ENCODE measurements at places on chromosomes 13 and 19.
A peak's percentile ranks its signal among the peaks of the same experiment; 100 is the strongest.

DNA sequence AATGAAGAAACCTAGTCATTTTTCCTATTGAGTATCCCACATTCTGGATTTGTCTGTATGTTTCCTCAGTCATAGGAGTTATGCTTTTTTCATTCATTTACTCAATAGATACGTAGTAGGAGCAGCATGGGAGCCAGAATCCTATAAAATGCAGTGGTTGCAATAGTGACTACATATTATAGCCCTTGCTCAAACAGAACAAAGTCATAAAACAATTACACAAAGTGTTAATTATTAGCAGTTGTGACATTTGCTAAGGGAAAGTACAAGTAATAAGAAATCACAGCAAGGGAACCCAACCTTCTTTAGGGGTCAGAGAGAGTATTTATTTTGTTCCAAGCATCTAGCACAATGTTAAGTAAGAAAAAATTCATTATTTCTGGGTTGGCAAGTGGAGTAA, 27.7 kb upstream of the POU4F1 start:
- DNase-seq = no peak

DNA sequence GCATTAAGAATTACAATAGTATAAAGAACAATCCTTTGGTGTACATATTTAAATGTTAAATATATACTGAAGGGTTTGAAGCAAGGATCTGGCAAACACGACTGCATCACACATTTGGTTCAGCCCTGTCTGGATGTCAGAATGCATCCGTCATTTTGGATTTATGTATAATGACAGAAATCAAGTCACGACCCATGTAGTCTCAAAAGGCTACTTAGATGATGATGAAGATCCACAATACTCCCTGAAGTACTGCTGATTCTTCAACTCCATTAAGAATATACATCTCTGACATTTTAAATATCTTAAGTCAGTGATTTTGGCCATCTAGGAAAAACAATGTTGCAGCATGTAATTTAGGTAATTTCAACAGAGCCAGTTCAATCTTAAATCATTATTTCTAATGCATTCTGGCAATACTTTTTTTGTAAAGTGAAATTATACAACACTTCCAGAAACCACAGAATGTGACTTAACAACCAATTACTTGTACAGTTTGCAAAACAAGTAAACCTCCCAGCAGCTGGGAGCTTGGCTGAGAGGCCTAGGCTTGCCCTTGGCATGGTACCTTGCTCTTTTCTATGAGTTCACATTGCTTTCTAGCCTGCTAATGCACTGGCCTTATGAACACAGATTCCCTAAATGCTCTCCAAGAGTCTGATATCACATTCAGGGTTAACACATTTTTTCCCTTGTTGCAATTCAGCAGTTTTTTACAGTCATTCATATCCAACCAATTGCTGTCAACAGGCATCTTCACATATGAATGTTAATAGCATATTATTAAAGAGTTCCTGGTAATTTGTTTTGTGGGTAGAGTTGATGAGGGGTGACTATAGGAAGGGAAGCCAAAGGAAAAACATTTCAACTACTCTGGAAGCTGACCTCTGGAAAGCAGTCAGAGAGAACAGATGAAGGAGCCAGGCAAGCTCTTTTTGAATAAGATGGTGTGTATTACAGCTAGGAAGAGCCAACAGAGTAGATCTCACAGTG, 175.2 kb downstream of the ENOX1 start:
- no peak for DNase-seq

DNA sequence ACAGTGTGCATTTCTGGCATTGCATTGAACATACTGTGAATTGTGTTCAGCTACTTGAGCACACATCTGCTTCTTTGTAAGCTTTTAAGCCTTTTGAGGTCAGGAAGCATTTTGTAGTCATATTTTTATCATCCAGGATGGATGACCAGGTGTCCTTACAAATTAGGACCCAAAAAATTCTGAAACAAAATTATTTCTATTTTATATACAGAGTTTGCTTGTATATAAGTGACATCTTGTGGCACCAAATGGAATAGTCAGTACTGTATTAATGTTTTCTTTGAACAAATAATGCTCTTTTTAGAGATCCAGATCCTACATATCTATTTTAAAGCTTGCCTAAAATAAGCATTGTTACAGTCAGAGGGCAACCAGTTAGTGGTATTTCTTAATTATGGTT, 9.5 kb upstream of the SUPT20H start:
- DNase-seq = no peak

- DNase-seq = peak; percentile 74
Measured at GRCh38 chr19:45638930-45639729, at the start of gene EML2. Gene EML2, minus strand, starts transcription at chr19:45639397. Its CDS starts 21 bp downstream, at chr19:45639376.

- DNase-seq = peak; percentile 91
Measured at GRCh38 chr19:10105509-10106099, 558 bp upstream of the PPAN start.

- no peak for DNase-seq
Measured at GRCh38 chr13:63396746-63397145, 1981.1 kb upstream of the PCDH20 start.

GRCh38 chr19:29680447-29680846, 15.2 kb downstream of the PLEKHF1 start:
- DNase-seq = peak; percentile 90

- no peak for DNase-seq
Measured at GRCh38 chr13:21997726-21998125, 326.9 kb downstream of the FGF9 start.

GRCh38 chr19:17741456-17741855, 9.8 kb upstream of the FCHO1 start:
- DNase-seq = no peak

DNA sequence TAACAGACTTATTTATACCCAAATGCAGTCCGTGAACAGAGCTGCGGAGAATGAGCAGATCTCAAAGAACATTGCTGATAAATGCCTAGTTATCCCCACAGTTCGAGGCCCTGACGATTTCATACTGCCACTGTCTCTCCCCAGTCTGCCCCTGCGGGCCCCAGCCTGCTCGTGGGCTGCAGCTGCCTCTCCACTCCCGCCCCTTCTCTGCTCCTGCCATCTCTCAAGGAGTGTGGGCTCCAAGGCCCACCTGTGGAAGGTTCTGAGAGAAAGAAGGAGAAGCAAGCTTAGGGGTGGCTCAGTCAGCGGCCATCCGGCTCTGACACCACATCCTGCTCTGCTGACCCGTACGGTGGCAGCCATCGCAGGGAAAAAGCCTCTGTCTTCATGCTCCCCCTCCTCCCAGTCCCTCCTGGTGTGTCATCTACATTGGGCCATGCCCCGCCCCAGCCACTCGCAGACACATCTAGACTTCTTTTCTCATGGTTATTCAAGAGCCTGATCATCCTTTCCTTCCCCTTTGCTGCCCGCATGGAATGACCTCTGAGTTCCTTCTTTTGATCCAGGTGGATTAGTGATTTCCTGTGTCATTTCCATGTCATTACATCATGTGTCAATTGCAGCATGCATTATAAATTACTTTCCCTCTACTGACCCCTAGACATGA, 52.0 kb downstream of the EPS15L1 start:
- no peak for DNase-seq

DNA sequence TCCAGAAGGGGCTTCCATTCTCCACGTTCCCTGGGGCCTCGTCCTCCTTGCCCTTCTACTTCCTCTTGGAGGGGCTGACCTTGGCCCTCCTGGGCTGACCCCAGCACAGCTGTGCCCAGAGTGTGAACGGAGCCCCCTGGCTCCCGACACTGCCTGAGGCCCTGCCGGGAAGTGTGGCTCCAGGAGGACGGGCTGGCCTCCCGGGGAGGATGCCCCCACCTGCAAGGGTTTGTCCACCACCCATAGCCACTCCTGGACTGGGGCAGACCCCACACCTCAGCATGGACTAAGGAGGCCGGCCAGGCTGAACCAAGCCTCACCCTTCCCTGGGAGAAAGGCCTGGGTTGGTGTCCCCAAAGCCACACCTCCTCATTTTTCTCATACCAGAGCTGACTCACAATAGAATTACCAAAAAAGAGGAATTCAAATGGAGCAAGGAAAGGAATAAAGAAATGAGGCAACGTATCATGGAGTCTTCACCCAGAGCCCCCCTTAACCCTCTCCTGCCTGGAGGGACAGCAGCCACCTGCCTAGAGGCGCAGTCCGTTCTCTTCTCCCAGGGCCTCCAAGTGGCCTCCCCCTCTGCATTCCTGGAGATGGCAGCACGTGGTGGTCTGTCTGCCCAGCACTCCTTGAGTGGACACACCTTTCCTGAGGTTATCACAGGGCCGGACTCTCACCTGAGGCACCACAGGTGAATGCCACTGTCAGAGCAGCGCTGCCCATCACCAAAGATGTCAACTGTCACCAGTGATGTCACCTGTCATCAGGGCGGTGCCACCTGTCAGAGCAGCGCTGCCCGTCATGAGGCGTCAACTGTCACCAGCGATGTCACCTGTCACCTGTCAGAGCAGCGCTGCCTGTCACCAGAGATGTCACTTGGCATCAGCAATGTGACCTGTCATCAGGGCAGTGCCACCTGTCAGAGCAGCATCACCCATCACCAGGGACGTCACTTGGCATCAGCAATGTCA, 3.1 kb upstream of the C13orf46 start:
- no peak for DNase-seq

DNA sequence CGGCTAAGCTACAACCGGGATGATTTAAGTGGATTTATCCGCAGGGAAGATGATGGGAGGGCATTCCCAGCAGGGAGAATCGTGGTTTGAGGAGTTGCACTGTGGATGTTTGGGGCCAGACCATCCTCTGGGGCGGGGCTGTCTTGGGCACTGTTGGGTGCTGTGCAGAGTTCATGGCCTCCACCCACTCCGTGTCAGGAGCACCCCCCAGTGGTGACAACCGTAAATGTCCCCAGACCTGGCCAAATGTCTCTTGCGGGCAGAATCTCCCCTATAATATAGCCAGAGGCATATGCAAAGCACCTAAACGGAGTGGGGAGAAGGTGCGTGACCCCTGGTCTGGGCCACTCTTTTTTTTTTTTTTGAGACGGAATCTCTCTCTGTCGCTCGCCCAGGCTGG, 40.2 kb downstream of the SMIM24 start:
- peak; percentile 70 for DNase-seq

GRCh38 chr19:9877780-9878510, 42.8 kb downstream of the PIN1 start:
- no peak for DNase-seq

- DNase-seq = no peak
Measured at GRCh38 chr19:6030214-6030507, 52.2 kb upstream of the RANBP3 start.

GRCh38 chr13:78129823-78130222, 211.2 kb upstream of the EDNRB start:
- no peak for DNase-seq

GRCh38 chr19:40449506-40449905, 5.4 kb upstream of the SERTAD3 start:
- DNase-seq = no peak

GRCh38 chr19:16197188-16197621, 506 bp upstream of the AP1M1 start:
- no peak for DNase-seq

GRCh38 chr19:11138601-11139300, 16.8 kb downstream of the SPC24 start:
- DNase-seq = no peak

- no peak for DNase-seq
Measured at GRCh38 chr19:17471410-17472125, 1.2 kb downstream of the SLC27A1 start.

- DNase-seq = no peak
Measured at GRCh38 chr13:34772881-34773280, 169.2 kb upstream of the NBEA start.

- no peak for DNase-seq
Measured at GRCh38 chr13:45691251-45691650, 10.9 kb upstream of the CBY2 start.

DNA sequence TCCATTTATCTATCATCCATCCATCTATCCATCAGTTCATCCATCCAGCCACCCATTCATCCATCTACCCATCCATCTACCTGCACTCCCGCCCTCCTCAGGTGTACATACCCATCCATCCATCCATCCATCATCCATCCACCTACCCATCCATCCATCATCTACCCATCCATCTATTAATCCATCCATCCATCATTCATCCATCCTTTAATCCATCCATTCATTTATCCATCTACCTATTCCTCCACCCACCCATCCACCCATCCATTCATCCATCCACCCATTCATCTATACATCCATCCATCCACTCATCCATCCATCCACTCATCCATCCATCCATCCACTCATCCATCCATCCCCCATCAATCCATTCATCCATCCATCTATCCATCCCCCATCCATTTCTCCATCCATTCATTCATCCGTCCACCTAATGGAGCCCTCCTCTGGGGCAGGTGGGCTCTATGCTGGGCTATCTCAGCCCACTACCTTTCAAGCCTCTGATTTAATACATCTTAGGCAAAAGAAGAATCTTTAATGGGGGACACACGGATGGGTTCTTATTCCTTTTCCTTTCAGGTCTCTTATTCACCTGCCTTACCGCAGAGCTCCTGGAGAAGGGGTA, 178.9 kb downstream of the URI1 start:
- no peak for DNase-seq

GRCh38 chr13:45928843-45929242, 77.3 kb upstream of the SIAH3 start:
- DNase-seq = no peak

DNA sequence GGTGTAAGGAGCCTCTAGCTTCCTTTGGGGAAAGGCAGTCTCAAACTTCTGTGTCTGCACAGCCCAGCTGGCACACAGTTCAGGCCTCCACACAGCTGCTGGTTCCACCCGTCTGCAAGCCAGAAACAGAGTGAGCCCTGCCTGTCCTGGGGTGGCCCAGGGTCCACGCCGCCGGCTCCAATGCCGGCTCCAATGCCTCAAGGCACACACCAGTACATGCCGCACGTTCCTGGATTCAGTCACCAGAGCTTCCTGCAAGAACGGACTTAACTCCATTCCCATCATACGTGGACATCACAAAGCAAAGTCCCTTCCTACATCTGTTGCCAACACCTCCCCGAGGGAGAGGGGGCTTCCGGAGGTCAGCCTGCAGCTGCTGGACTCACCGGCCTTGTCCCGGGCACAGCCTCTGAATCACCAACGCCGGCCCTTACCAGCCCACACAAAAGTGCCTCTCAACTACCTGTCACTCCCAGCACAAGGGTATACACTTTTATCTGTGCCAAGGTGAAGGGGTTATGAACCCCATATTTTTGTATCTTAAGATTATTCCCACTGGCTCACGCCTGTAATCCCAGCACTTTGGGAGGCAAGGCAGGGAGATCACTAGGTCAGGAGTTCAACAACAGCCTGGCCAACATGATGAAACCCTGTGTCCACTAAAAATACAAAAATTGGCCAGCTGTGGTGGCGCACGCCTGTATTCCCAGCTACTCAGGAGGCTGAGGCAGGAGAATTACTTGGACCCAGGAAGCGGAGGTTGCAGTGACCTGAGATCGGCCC, 8.5 kb downstream of the SH3GL1 start:
- no peak for DNase-seq

DNA sequence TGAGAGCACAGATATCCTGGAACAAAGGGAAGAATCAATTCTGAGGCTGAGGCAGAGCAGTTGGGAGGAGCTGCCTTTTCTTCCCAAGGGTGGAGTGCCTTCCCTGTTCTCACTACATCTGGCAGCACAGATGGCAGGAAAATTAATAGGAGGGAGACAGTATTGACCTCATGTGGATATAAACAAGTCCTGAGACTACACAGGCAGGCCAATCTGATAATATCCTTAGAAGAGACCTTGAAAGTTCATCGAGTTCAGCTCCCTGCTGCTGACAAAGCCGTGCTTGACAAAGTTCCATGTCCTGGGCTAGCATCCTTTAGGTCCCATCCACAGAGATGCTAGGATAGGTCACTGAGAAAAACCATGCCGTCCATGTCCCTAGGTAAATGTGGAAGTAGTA, 1451.5 kb downstream of the EFNB2 start:
- DNase-seq = no peak

GRCh38 chr19:18311502-18312091, 11.3 kb downstream of the LSM4 start:
- no peak for DNase-seq

Data from stimulated activated CD4-positive, alpha-beta T cell treated with anti-CD3 and anti-CD28 coated beads, Interleukin-15, amount 100 ng/mL, for 24 hours (primary cell).